G401 (cell line): ENCODE measurements at places on chromosomes 13 and 19.
A peak's percentile ranks its signal among the peaks of the same experiment; 100 is the strongest.

- DNase-seq: no peak
These were observed 9.7 kb upstream of the ARHGAP45 start for GRCh38 chr19:1057176-1057855.

DNA sequence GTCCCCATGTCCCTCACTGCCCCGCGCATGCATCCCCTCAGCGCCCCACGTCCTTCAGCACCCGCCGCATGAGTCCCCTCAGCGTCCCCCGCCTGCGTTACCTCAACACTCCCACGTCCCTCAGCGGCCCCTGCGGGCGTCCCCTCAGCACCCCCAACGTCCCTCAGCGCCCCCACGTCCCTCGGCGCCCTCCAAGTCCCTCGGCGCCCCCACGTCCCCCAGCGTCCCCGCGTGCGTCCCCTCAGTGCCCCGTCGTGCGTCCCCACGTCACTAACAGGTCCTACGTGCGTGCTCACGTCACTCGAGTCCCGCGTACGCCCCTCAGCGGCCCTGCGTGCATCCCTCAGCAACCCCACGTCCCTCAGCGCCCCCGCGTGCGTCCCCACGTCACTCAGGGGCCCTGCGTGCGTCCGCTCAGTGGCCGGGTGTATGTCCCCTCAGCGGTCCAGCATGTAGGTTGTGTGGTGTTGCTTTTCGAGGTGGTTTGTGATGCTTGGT, 19.5 kb upstream of the GAS6 start:
- no peak for DNase-seq

DNA sequence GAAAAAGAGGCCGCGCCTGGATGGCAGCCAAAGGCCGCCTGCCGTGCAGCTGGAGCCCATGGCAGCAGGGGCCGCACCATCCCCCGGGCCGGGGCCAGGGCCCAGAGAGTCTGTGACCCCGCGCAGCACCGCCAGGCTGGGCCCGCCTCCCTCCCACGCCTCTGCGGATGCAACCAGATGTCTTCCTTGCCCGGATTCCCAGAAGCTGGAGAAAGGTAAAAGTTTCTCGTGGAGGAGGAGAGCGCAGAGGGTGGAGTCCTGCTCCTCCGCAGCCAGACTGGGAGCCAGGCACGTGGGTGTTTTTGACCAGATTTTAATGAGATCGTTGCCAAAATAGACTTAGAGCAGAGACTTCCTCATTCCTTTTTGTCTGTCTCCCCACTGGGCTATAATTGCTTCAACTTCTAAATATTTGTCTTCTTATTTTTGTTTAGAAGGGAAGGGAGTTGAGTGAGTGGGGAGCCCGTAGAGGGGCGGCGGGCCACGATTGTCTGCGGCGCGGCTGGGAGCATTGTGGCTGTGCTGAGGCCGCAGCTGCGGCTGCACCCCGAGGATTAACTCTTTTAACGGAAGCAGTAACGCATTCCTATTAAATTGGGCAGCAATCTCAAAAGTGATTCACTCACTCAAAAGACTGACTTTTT, 22.8 kb upstream of the NDUFS7 start:
- peak; percentile 42 for DNase-seq

DNA sequence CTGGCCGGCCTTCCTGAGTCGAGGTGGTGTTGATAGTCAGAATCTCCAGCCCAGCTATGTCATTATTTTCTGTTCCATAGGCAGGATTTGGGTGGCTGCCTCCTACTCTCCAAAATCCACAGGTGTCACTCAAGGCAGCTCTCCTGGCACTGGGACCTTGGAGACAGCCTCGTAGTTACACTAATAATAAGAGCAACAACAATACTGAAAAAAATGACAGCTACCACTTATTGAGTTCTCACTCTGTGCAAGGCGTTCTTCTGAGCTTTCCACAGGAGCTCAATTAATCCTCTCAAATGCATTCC, 12.2 kb upstream of the KLK12 start:
- no peak for DNase-seq

DNA sequence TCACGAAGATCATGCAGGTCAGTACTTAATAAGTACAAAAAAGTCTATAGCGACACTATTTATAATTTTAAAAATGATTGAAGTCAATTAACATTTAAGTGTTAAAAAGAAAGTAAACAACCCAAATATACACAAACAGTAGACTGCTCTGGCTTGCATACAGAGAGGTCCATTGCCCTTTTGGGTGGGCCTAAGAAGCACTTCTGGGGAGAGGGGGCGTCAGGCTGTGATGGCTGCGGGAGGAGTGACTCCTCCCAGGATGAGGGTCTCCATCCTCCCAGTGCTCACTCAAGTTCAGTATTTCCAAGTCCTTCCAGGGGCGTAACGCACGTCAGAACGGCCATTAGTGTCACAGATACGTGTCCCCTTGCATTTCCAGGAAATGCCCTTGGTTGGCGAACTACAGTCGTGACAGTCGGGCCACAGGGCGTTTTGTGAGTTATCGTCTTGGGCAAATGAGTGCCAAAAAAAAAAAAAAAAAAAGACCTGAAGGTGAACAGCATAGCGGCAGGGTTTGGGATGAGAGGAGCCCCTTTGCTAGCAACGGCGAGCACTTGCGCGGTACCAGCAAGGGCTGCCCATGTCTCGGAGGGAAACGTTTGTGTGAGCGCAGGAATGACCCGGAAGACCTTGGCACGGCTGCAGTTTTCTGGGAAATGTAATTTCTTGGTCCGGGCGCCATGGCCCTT, at the start of gene SCGB2B2:
SCGB2B2 (minus strand) TSS at position 463 of the 689 bp plus-strand sequence. CDS start 82,596 bp downstream, outside the sequence.
- DNase-seq: peak; percentile 93

- peak; percentile 93 for DNase-seq
These were observed 13.3 kb upstream of the ZNF57 start for GRCh38 chr19:2887391-2887914.

DNA sequence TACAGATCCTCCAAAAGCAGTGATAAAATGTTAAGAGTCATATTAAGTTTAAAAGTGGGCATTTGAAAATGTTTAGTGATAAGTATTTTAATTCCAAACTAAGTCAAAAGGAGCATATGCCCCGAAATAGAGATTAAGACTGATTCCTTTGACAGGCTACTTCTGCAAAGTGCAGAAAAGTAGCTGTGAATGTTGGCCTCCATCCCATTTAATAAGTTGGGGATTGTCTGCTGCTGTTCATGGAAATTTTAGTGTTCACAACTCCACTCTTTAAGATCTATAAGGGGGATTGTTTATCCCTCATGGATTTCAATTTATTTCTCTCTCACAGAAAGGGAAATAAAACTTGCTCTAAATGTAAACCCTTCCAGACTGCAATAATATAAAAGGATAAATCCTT, 278.3 kb downstream of the KCTD12 start:
- no peak for DNase-seq

- no peak for DNase-seq
These were observed 124.0 kb upstream of the FNDC3A start for GRCh38 chr13:48851707-48852106.

- no peak for DNase-seq
These were observed 470.2 kb upstream of the PRR20A start for GRCh38 chr13:56670563-56670962.

DNA sequence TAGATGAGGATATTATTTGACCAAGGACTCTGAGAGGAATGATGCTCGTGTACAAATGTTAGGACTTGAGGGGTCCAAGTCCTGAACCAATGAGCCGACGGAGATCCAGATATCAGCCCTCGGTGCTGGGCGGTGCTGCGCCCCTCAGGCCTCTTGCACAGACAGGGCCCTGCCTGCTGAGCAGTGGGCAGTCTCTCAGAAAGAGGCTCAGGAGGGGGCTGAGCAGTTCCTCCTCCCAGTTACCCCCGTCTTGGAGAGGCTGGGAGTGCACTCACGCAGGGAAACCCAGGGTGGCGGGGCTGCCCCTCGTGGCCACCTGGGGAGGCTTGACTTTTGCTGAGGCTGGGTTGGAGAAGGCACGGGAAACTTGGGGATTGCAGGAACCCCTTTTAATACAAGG, 18.4 kb downstream of the TEX29 start:
- no peak for DNase-seq

DNA sequence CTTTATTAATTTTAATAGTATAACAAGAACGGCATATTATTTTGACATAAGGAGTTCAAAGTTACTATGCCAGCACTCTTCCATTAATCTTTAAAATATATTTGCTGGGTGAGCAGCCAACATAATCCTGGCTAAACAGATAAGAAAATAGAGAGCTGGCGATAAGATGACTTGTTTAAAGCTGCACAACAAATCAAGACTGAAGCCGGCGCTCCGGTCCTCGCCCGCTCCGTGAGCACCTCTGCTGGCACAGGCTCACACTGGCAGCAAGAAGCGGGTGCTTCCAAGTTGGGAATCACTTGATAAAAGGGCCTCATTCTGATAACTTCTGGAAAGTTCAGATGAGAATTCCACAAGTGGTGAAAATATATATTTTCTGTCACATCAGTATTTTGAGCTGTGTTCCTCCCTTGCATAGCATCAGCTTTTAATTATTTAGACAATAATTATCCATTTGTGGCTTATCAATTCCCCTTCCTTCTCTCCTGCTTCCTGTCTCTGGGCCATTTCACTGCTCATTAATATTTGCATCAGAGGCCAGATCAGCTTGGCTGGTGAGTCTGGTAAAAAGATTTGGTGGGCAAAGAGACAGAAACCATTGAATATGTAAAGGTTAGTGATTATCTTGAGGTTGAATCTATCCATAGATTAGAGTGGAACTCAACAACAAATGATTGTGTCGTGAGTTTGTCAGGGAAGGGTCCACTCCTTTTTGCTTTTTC, 205.3 kb downstream of the MZT1 start:
- DNase-seq: no peak

DNA sequence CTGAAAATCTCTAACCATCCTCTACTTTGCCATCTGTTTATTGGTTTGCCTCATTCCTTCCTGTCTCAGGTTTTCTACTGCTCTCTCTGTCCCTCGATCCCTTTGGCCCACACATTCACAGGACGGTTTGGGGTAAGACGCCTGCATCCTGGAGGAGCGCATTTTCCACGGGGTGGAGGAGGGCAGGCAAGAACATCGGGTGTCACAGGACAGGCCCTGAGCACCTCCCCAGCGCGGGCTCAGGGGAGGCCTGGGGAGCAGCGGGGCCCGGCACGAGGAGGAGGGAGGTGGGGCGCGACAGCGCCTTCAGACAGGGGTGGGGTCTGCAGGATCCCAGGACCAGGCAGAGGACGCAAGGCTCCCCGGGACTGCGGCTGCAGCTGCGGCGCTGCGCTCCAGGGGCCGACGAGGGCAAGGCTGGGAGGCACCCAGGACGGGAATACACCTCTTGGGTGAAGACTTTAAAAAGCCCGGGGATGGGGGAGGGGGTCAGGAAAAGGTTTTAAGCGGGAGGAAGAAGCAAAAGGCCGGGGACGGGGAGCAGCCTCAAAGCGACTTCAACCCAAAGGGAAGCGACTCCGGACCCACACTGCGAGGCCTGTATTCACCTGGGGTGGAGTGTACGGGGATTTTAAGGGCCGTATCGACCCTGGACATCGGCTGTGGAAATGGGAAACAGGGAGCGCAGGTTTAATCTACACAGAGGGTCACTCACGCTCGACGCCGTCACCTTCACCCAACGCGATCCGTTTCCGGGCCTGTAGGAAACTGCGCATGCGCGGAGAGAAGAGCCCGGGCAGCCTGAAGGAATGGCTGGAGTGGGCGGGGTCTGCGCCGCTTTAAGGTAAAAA, at the start of gene ZNF415:
ZNF415 (minus strand) TSS at position 770 of the 851 bp plus-strand sequence. CDS start 10,234 bp downstream, outside the sequence.
- DNase-seq: peak; percentile 87
